ENCODE measurements at places on chromosomes 12 and 14.

GRCh38 chr12:24553259-24553658 lies 395.6 kb downstream of the BCAT1 start:
- DNase-seq: no peak

DNA sequence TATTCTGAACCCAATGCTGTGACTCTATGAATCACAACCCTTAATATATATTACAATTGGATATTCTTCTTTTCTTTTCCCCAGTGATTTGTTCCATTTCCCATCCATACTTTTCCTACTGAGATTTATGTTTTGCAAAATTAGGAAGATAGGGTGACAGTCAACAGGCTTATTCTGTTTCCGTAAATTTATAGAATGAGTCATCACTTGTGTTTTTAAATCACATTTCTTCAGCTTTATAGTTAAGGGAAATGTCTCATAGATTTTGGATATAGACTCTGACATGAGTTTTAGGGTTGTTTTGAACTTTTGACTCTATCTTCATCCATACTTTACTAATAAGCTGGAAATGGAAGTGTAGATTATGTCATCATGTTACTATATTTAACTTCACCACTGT lies 661.6 kb upstream of the FBXO33 start:
- DNase-seq: no peak

GRCh38 chr14:32121948-32122347 lies 44.8 kb downstream of the ARHGAP5 start:
- DNase-seq: no peak

- DNase-seq: no peak
Observed at GRCh38 chr12:108146035-108146893, 17.2 kb downstream of the WSCD2 start.

DNA sequence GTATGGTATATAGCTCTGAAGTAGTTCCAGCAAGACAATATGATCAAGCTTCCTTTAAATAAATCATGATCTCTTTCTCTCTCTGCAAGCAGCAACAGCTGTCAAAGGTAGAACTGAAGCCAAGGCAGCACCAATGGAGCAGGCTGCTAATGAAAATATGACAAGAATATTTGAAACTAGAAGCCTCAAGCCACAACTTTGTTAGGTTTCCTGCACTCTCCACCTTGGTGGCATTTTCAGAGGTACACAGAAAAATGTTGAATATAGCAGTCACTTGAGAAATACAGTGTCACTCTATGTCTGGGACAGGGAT lies 43.8 kb upstream of the PSMA6 start:
- DNase-seq: no peak

DNA sequence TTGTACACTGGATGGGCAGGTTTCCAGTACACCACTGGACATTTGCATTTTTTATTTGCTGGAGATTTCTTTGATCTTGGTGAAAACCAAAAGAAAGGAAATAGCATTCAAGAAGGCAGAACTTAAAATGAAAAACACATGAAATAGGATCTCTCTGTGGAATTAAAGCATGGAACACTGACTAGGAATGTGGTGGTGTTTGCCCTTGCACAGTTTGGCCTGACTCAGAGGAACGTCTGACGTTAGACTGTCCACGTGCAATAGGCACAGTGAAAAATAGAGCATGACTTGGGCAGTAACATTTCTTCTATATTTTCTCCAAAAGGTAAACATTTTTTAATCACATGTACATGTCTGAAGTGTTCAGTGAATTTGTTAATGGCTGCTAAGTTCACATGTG lies 474.1 kb upstream of the PRICKLE1 start:
- no peak for DNase-seq

- DNase-seq: no peak
Observed at GRCh38 chr12:21429994-21430393, 7.5 kb upstream of the PYROXD1 start.

DNA sequence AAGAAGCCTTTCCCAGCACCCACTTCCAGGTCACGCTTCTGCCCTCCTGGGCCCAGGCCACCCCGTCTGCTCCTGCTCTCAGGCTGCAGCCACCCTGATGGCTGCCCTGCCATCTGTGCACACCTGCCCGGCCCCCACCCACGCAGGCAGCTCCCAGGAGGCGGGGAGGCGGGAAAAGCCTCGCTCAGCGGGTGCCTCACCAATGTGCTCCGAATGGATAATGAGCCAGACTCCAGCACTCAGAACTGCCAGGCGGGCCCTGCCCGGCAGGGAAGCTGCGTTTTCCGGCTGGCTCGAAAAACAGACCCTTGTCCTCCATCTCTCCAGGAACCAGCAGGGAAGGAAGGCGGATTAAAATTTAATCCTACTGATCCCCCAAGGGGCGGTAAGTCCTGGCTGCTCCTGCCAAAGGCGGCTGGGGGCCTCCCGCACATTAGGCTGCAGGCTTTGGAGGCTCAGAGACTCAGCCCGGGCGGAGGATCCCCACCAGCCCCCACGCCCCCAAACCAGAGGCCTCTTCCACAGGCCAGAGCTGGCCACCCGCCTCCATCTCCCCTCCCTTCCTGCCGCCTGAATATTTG lies 104.0 kb downstream of the NCOR2 start:
- DNase-seq: no peak

- no peak for DNase-seq
Observed at GRCh38 chr12:126936181-126936851, 1330.7 kb upstream of the TMEM132C start.

DNA sequence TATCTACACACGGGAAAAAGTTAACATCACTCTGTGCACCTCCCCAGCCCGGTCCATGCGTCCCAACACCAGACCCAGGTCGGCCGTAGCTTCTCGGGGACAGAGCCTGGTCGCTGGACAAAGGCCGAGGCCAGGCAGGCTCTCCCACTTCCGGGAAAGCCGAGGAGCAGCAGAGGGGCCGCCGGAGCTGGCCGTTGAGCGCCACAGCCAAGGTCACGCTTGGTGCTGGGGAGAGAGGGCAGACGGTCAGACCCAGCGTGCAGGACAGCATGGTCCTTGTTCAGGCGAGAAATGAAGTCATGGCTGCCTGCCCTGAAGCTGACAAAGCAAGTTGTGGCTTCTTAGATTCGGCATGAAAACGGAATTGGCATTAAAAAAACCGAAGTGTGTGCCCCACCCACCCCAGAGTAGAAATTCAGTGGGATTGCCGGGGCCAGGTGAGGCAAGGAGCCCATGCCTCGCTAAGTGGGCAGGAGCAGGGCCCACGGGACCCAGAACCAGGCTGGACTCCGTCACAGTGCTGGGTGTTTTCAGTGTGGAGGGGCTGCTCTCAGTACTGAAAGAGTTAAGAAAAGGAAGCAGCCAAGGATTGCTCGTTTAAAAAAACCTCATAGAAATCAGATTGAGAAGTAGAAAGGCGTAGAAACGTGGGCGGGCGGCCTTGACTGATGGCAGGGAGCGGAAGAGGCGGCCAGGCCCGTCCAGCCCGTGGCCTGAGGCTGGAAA lies 4.3 kb downstream of the ARL6IP4 start:
- DNase-seq: no peak

DNA sequence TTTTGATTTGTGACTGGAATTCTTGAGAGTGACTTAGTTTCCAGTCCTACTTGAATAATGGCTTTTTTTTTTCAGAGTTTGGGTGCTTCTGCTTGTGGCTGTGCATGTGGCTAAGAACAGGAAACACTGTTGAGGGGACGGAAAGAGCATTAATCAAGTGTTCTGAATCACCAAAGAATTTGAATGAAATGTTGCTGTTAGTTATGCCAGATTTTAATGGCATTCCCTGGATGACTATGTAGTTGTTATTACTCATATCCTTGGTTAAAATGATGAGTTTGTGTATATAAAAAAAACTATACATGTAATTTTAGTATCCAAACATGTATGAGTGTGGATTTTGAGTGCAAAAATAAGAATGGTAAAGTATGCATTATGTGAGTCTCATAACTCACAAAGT lies 347.9 kb downstream of the BCAT1 start:
- no peak for DNase-seq

GRCh38 chr14:70896981-70897380 lies 10.3 kb upstream of the PCNX1 start:
- DNase-seq: no peak

DNA sequence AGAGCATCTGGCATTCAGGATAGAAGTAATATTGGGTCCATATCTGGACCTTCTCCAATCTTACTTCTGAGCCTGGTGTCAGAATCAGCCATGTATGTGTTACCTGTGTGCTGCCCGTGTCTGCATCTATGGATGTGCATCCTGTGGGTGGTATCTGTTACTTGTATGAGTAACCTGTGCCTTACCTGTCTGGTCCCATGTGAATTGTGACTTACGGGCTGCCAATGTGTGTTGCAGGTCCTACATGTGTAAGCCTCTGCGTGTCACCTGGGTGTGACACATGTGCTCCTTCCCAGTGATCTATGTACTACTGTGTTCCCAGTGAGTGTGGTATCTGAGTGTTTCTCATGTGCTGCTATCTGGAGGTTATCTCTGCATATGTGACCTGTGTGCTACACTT lies 208.4 kb downstream of the ADGRD1 start:
- no peak for DNase-seq

DNA sequence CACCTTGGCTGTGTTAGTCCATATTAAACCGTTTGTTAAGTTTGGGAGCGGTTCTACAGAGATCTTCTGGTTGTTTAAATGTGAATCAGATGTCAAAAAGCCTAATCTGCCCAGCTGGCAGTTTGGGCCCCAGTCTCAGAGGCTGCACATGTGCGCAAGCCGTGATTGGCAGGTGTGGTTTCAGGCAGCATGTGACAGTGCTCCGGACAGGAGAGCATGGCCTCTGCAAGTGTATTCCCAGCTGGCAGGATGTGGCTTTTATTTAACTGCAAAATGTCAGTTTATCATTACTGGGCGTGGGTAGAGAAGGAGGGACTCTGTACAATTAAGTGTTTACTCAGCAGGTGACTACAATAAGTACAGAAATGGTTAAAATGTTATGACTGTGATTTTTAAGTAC lies 77.5 kb downstream of the PELI2 start:
- DNase-seq: no peak

DNA sequence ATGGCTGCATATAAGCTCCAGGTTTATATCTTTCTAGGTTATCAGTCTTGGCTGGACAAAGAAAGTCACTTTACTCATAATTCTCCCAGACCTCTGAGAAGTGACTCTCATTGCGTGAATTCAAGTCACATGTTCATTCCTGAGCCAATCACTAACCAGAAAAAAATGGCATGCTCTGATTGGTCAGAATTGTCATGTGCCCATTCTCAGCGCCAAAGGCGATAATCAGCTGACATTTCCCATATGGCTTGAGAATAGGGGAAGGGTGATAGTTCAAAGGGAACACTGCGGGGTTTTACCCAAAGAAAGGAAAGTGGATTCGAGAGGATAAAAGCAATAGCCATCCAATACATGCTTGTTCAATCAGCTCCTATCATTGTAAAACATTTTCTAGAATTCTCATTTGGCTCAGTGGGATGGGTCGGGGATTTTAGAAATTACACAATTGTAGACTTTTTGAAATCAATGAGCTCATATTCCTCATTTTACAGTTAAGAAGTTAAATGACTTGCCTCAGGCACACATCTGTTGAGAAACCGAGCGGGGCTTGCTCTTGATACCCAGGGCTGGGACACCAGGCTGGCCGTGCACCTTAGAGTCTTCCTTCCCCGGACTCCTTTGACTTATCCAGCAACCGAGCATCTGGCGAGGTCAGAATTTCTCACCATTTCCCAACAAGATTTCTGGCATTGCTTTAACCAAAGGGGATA lies 454.0 kb upstream of the TBX3 start:
- DNase-seq: no peak

- DNase-seq: no peak
Observed at GRCh38 chr14:61631045-61631687, 64.1 kb upstream of the HIF1A start.

DNA sequence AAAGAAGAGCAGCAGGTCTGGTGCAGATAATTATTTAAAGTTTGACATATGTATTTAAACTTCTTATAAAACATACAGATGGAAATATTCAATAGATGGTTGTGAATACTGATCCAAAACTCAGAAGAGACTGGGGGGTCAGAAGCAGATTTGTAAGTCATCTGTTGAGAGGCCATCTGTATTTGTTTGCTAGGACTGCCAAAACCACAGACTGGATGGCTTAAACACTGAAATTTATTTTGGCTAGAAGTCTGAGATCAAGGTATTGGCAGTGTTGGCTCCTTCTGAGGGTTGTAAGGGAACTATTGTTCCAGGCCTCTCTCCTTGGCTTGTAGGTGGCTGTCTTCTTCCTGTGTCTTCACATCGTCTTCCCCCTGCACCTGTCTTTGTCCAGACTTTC lies 153.9 kb downstream of the LRRK2 start:
- no peak for DNase-seq

DNA sequence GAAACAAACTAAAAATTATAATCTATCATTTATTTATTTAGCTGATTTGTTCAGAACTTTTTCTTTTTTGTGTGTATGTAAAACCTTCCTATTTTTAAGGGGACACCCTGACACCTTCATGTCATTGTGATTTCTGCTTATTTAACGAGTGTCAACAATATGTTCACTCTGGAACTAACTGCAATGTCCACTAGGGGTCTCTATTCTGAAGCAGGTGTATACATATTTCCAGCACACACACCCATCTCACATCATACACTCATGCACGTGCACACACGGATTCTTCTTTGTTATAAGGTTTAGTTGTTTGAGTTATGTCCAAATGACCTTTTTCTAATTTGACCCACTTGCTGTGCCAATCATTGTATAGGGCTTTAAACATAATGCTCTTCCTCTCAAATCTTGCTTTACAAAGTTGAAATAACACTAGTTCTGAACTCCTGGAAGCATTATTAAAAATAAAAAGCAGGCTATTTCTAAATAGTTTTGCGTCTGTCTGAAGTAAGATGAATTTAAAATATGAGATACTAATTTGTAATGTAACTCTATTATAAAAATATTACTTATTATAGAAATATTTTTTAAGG lies 15.5 kb downstream of the E2F7 start:
- no peak for DNase-seq

GRCh38 chr12:105922670-105923102 lies 216.1 kb downstream of the NUAK1 start:
- no peak for DNase-seq
